Left ventricle myocardium superior (tissue), 1 donor: ENCODE measurements at places on chromosomes 11 and 22. TPM values are rescaled to one million over a fixed set of nuclear protein-coding genes. Genes with fewer than 3 reads are reported as not detected.

SMPD1 gene
- total RNA-seq: 60.9 TPM

B3GAT3 gene
- total RNA-seq: 12.1 TPM

KCNK7 gene
- 0.94 TPM for total RNA-seq

SUSD2 gene
- 3.3 TPM for total RNA-seq

YWHAH gene
- total RNA-seq: 60.4 TPM

AMBRA1 gene
- 14.7 TPM for total RNA-seq

DNA sequence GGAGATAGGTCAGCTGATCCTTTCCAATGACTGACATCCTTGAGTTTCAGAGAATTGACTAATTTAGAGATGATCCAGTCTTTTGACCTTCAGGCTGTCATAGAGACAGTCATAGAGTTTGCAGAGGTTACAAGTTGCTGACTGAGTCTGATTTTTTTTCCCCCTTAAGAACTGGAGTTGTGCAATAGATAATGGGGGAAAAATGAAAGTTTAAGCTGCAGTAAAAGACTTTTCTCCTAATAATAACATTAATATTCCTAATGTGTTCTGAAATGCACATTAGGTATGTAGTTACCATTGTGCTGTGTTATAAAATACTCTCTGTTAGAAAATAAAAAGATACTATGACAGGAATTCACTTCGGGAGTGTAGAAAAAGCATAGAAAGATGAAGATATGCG is 876.9 kb upstream of the RAG2 start:
- DNase-seq: no peak

DNA sequence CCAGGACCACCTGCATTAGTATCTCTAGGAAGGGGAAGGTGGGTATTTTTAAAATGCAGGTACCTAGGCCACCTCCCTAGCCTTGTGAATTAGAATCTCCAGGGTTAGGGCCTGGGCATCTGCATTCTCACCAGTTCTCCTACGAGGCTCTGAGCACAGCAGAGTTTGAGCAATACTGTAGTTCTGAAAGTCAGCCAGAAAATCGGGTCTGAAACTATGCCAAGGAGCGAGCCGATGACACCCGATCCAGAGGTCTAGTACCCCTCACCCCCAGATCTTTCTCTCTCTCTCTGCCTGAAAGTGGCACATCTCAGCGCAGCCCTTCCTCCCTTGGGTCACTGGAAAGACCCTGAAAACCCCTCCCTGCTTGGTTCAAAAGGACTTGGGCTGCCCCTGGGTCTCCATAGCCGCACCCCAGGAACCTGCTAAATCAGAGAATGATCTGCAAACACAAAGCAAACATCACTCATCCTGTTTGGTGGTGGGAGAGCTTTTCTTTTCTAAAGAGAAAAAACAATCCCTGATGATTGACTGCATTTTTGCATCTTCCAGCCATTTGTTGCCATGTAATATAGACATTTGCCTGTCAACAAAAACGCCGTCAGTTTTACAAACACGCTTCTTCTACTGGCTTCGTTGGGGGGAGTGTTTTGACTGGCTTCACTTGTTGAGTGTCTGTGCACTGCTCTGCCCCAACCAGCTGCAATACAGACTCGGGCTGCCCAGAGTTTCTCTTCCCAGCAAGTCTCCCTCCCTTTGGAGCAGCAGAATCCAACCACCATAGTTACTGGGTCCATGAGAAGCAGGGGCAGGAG is 229.9 kb downstream of the MN1 start:
- no peak for DNase-seq

DNA sequence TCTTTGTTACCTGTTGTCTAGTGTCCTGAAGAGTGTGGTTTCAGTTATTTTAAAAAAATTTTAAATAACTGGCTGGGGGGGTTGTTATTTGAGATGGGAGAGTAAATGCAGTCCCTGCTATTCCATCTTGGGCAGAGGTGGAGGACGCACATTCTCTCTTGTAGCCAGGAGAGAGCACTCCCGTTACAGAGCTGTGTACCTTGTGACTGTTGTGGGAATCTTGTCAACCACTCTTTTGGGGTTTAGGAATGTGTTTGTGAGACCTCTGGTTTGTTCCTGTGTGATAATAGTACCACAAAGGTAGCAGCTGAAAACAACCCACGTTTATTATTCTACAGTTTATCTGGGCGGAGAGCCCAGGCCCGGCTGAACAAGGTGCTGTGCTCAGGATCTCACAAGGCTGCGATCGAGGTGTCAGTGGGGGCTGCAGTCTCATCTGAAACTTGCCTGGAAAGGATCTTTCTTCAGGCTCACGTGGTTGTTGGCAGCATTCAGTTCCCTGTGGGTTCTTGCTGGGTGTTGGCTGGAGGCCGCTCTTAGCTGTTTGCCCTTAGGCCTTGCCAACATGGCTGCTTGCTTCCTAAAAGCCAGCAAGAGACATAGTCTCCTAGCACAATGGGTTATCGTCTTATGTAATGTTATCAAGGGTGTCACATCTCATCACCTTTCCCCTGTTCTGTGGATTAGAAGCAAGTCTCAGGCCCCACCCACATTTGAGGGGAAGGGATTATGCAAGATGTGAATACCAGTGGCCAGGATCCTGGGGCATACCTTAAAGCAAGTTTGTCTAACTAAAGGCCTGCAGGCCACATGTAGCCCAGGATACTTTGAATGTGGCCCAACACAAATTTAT is 20.6 kb downstream of the IGHMBP2 start:
- DNase-seq: no peak

DNA sequence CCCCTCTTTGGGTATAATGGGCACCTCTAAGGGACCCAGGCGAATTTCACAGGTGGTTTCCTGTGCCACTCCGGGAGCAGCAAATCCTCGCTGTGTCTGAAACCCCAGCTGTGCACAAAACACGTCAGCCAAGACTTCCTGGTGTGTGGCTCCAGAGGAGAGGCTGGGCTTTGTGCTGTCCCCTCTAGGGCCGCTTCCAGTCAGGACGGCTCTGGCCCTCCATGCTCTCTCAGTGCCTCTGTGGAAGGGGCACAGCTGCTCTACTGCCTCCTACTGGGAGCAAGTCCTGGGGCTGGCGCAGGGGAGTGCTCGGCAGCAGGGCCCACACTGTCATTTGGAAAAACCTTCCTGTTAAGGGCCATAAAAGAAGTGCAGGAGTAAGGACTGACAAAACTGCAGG is 23.7 kb upstream of the ARFGAP3 start:
- no peak for DNase-seq

DNA sequence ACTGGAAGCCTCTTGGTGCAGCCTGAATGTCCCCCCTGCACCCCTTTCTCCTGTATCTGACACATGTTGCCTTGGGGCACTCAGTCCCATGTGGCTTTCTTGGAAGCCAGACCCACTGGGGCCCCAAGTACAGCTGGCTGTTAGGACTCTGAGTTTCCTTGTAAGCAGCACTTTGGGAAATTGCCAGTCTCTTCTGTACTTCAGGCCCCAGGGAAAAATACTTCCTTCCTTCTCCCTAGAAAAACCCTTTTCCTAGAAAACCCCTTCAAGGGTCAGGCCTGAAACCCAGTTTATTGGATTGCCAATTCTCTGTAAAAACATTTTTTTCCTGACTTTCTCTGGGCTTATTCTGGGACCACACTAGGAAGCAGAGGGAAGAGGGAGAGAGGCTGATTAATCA is 360.3 kb downstream of the TENM4 start:
- no peak for DNase-seq

DNA sequence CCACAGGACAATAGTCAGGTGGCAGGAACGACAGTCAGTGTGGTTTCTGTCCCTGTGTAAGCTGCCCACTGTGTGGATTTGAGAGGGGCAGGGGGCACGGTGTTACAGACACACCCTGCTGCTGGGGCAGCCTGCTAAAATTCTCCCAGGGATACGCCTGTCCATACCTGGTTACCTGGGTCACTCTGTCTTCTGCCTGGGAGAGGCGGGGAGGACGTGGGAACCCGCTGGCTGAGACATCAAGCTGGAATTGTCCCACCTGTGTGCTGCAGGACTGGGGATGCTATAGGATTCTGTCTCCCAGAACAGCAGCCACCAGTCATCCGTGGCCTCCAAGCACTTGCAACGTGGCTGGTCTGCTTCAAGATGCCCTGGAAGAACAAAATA is 63.8 kb upstream of the LINC01488 start:
- no peak for DNase-seq

GRCh38 chr11:2518111-2518982 is 73.5 kb downstream of the KCNQ1 start:
- DNase-seq: peak; percentile 24

- DNase-seq: no peak
Observed at GRCh38 chr22:31945971-31946680, 1.8 kb downstream of the YWHAH start.

DNA sequence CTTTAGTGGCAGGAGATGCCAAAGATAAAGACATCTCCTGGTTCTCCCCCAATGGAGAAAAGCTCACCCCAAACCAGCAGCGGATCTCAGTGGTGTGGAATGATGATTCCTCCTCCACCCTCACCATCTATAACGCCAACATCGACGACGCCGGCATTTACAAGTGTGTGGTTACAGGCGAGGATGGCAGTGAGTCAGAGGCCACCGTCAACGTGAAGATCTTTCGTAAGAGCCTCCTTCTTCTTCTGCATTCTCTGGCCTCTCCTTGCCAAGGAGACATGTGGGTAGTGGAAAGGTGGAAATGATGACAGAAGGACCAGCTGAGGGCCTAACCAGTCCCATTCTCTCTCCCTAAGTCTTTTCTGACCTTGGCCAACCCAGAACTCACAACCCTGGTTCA is 110.1 kb upstream of the TTC12 start:
- no peak for DNase-seq

DNA sequence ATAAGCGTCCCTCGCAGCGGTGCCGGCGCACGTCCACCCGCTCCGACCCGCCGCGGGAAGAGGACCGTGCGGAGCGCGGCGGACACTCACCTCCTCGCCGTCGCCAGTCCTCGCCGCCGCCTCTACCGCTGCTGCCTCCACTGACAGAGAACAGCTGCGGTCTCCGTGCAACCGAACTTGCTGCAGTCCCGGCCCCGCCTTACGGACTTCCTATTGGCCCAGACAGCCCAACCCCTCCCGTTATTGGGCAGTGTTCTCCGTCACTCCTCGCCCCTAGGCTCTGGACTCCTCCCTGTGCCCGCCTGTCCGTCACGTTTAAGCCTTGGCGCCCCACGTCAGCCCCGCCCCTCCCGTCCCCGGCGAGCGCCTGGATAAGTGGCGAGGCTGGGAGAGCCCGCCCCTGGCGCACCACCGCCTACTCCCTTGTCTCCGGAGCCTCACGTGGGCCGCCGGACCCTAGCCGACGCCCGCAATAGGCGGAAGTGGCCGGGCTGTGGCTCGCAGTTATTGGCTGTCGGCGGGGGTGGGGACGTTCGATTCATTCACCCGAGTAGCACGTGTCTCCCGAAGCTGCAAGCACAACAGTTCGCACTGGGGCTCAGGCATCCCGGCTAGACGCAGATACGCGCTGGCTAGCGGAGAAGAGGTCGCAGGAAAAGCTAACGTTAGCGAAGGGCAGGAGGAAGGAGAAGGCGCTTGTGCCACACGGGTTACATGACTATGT is at the start of gene PC:
TSS of gene PC (minus strand) at position 152 of the 724 bp plus-strand sequence. CDS start 86,224 bp downstream, outside the sequence.
- DNase-seq: peak; percentile 100

DNA sequence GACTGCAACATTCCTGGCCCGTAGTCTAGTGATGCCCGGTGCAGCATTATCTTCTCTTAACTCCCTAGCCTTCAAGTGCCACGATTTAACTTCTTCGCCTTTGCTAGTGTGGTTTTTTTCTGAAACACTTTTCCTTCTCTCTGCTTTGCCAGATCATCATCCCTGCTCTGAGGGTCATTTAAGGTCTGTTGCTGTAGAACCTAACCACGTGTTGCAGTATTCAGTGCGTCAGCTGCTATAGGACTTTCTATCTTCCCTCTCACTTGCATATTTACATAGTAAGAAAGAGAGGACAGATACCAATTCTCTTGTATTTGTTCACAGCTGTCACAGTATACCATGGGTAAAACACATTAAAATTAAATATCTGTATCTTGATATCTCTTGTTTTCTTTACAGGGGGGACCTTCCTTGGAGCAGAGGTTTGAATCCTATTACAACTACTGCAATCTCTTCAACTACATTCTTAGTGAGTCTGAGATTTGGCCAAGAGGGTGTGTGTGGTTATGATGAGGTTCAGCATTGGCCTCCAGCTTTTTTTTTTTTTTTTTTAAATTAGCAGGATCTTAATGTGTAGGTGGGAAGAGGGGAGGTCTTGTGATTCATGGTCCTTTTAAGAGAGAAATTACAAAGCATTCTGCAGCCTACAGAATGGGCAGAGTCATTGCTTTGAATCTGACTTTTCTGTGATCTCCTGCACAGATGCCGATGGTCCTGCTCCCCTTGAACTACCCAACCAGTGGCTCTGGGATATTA is 13.5 kb downstream of the EIF3L start:
- no peak for DNase-seq

GRCh38 chr11:43518408-43519160 is 159.9 kb downstream of the TTC17 start:
- no peak for DNase-seq

- DNase-seq: no peak
Observed at GRCh38 chr11:65609229-65609628, 4.8 kb downstream of the MAP3K11 start.

- DNase-seq: peak; percentile 44
Observed at GRCh38 chr11:14499178-14499559, 442 bp downstream of the COPB1 start.

DNA sequence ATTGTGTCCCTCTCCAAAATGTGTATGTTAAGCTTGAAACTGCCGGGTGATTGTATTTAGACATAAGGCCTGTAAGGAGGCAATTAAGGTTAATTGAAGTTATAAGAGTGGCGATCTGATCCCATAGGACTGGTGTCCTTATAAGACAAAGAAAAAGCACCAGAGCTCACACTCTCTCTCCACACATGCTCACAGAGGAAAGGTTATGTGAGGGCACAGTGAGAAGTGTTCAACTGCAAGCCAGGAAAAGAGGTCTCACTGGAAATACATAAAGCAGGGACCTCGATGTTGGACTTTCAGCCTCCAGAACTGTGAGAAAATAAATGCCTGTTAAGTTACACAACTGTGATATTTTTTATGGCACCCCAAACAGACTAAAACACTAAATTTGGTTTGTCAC is 1233.8 kb upstream of the CNTN5 start:
- DNase-seq: no peak

- no peak for DNase-seq
Observed at GRCh38 chr11:2834503-2835273, 50.9 kb downstream of the CDKN1C start.

GRCh38 chr11:104327861-104328511 is 164.0 kb upstream of the PDGFD start:
- no peak for DNase-seq

- peak; percentile 32 for DNase-seq
Observed at GRCh38 chr22:31124811-31125465, 2.2 kb downstream of the INPP5J start.

GRCh38 chr11:78099666-78100065 is 20.0 kb upstream of the NDUFC2 start:
- DNase-seq: no peak

- peak; percentile 55 for DNase-seq
Observed at GRCh38 chr22:26610072-26610958, 7.5 kb downstream of the CRYBB1 start.

- DNase-seq: no peak
Observed at GRCh38 chr22:46681010-46681409, 57.0 kb downstream of the CERK start.

GRCh38 chr22:46374663-46375474 is 39.4 kb downstream of the TRMU start:
- DNase-seq: no peak
